ENCODE measurements at places on chromosomes 16 and 17.

- DNase-seq, result no peak
Measured at GRCh38 chr17:55772086-55772485, 21.2 kb downstream of the PCTP start.

DNA sequence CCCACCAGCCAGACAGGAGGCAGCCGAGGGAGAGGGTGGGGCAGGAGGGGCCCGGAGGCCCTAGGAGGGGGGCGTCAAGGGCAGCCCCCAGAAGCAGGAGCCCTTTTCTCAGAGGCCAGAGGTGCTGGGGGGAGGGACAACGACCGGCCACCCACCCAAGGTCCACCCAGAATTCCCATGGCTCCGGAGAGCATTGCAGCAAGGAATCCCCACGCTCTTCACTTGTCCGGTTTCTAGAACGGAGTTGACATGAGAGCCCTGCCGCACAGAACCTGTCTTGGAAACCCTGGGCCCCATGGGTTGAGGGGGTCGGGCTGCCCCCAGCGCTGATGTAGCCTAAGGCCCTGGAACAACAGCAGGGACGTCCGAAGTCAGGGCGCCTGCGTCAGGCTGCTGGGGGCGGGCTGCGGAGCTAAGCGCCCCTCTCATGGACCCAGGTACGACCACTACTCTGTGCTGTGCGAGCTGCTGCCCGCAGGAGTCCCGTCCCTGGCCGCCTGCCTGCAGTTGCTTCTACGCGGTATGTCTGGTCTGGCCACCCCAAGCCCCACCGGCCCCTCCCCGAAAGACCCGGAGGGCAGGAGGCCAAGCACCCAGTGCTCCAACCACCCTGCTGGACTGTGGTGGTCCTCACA is 11.2 kb downstream of the CYBC1 start:
- no peak for DNase-seq

GRCh38 chr16:87661561-87661960 is 59.3 kb downstream of the JPH3 start:
- DNase-seq, result no peak

- DNase-seq, result no peak
Measured at GRCh38 chr16:59469266-59469665, 735.1 kb upstream of the GOT2 start.

GRCh38 chr16:4049031-4049430 is 67.2 kb downstream of the ADCY9 start:
- DNase-seq, result no peak

GRCh38 chr16:10098991-10099390 is 83.2 kb downstream of the GRIN2A start:
- DNase-seq, result no peak

- DNase-seq, result no peak
Measured at GRCh38 chr17:44209786-44210341, 9.6 kb downstream of the UBTF start.

GRCh38 chr17:74515941-74516340 is 15.3 kb downstream of the CD300LB start:
- no peak for DNase-seq

GRCh38 chr17:47733674-47734410 is 806 bp downstream of the TBX21 start:
- DNase-seq, result no peak

DNA sequence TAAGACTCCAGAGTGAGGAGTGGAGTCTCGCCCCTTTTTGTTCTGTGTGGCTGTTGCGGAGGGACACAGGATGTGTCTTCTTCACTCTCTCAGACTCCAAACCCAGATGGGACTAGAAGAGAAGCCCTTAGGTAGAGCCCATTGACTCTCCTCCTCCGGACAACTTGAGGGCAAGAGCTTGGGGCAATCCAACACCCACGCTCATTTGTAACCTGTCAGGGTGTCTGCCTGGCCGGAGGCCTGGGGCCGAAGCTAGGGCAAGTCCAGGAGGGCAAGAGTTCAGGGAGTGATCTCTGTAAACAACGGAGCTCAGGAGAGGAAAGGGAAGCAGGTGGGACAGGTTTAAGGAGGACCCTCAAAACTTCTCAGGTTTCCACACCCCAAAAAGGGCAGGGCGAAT is 1.4 kb upstream of the HOXB1 start:
- DNase-seq, result no peak

GRCh38 chr16:27977966-27978365 is 85.5 kb downstream of the GSG1L start:
- DNase-seq, result no peak

GRCh38 chr17:41571561-41572434 is at the start of gene KRT9:
TSS of gene KRT9 (minus strand) at chr17:41572059. CDS start at chr17:41571992, 67 bp downstream.
- DNase-seq, result no peak

GRCh38 chr16:89453501-89454321 is 36.6 kb downstream of the ANKRD11 start:
- DNase-seq, result no peak

- DNase-seq, result no peak
Measured at GRCh38 chr17:81976332-81977210, 858 bp upstream of the ASPSCR1 start.

DNA sequence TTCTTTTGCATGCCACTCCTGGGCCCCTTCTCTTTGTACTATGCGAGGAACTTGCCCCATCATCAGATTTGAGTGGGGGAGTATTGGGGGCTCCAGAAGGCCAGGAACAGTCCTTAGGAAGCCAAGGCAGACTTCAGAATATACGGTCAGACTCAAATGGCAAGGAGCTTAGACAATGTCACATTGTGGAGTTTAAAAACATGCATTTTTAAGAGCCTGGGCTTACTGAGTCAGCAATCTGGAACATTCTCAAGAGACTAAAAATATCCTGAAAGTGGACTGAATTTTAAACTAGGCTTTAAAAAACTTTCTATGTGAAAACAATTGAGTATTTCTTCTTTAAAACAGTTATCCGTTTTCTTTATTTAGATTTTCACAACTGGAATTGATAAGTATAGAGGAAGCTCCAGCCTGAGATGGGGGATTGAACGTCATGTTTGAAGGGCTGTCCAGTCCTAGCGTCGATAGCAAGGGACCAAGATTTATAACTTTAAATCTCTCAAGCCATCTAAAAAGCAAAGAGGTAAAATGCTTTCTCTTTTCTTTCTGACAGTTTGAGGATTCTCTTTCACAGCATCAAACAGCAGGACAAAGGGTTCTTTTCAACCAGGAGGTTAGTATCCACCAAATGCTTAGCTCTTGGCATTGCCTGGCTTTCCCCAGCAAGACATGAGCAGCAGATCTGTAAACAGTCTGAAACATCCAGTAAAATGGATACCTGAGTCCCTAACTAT is 45.8 kb upstream of the CDRT4 start:
- no peak for DNase-seq

- DNase-seq, result no peak
Measured at GRCh38 chr17:4332296-4332970, 34.0 kb downstream of the UBE2G1 start.

GRCh38 chr17:45437465-45438283 is 5.0 kb upstream of the ARHGAP27 start:
- no peak for DNase-seq

- DNase-seq, result no peak
Measured at GRCh38 chr16:88769617-88770460, 15.2 kb downstream of the PIEZO1 start.

- DNase-seq, result no peak
Measured at GRCh38 chr16:54647216-54647615, 283.4 kb upstream of the IRX5 start.

DNA sequence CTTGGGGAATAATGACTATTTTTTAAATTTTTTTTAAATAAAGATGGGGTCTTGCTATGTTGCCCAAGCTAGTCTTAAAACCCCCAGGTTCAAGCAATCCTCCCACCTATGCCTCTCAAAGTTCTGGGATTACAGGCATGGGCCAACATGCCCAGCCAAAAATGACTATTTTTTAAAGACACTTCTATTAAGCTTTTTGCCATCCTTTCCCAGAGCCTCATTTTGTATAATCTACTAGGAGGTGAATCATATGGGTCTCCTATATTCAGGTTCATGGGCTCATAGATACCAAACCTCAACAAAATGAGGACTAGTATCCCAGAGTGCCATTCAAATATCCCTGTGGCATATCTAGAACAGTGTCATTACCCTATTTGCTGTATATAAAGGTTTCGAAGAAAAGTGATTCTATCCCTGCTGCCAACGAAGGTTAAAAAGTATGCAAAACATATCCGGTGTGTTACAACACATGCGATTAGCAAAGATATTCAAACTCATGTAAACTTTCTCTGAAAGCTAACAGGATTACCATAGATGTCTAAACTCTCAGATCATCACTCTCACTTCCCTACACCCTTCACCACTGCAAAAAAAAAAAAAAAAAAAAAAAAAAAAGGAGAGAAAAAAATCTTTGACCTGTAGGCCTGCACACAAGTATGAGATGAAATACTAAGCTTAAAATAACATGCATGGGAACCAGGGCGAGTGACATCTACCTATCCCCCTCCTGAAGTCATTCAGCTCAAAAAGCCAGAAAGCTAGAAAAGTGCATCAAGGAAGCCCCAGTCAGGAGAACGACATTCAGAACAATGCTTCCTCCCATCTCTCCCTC is 23.5 kb downstream of the XPO6 start:
- no peak for DNase-seq

DNA sequence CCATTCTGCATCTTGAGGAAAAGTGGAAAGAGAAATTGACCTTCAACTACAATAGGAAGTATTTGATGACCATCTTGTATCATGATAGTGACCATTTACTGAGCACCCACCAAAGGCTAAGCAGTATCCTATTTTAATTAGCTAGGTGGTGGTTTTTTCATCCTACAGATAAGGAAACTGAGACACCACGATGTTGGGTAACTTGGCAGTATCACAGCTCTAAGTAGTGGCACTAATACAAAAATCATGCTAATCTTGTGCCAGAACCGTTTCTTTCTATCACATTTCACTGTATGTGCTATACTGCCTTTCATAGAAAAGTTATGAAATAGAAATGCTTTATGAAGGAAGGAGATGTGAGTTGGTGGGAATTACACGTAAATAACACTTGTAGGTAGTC is 2.3 kb downstream of the EVI2B start:
- no peak for DNase-seq

DNA sequence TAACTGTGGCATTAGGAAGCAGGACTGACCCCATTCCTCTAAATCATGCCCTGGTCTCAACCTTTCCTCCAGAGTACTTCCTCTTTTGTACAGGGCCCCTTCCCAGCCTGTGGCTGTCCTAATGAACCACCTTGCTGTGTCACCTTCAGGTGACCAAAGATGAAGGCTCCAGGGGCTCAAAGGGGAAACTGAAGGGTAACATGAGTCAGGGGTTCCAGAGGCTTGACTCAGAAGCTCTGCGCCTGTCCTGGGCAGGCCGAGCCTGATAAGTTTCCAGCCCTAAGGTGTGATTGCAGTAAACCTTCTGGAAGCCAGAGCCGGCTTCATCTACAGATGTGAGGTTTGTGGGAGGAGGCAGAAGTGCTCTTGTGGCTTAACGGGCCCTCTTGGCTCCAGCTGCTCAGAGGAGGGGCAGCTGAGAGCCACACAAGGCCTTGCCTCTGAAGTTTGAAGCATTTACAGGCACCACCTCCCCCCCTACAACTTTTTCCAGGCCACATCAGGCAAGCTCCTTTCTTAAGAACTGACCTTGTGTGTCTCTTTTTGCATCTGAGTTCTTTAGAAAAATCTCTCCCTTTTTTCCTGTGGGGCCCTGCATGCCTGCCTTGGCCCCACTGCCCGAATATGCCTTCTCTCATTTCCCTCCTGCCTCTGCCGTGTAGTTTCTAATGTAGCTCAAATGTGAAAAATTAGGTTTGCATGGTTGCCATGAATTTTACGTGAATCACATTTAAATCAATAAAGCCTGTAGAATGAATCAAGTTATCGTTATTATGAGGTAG is 149.9 kb downstream of the CLEC16A start:
- DNase-seq, result no peak

GRCh38 chr17:13027246-13027645 is 9.4 kb upstream of the ELAC2 start:
- no peak for DNase-seq

- DNase-seq, result no peak
Measured at GRCh38 chr17:82477934-82478333, 19.4 kb downstream of the NARF start.

DNA sequence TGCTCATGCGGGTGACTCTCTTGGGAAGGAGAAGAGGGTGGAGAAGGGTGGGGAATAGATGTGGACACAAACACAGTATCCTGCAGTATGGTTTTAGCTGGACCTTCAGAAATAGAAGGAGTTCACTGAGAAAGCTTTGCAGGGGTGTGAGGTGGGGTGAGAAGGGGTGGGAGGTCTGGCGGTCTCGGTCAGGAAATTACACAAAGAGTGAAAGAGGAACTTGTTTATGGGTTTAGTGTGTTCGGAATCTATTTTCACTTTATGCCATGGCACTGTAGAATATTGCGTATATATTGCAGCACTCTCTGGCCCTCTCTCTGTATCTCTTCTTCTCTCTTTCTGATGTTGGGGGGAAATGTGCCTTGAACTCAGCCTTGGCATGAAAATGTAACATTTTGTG is 148.2 kb upstream of the GOT2 start:
- no peak for DNase-seq

DNA sequence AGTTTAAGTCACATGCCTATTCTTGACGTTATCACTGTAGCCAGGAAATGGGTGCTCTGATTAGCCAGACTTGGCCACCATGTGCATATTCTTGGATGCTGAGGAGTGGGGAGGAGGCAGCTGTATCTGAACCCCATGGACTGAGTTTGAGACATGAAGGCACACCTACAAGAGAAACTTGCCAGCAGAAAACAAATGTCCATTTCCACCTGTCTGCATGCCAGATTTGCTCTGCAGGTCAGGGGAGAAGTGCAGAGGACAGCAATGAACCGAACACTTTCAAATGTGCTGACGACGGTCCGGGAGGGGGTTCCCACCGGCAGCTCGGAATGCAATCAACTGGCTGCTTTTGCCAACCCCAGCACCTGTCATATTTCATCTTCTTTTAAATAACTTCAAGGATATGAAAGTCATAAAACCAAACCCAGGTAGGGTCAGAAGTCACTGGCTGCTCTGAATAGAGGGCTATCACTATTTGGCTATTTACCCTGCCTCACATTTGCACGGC is 287.8 kb upstream of the N4BP1 start:
- no peak for DNase-seq

- DNase-seq, result no peak
Measured at GRCh38 chr17:27564463-27564862, 66.5 kb upstream of the LGALS9 start.

DNA sequence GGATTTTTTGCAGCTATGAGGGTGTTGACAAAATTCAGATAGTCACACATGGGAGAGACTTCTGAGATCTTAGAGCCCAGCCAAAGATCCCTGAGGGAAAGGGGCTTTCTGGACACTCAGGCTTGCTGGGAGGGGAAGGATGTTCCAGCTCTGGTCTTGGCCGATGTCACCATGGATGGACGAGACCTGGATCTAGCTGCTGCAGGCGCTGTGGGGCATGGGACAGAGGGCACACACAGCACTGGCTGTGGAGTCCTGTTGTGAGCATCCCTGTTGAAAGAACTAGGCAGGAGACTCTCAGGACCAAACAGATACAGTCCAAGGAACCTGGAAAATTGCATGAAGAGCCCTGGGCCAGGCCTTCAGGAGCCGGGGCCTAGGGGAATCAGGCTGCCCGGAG is 80.1 kb upstream of the SDK2 start:
- no peak for DNase-seq

- DNase-seq, result no peak
Measured at GRCh38 chr16:2779151-2779920, 2.3 kb upstream of the ELOB start.
